SW 1271 (cell line): ENCODE measurements at places on chromosomes 7 and 10.

- no peak for DNase-seq
Measured at GRCh38 chr7:7979558-7979957, 11.0 kb downstream of the GLCCI1 start.

GRCh38 chr10:103967448-103968071, 620 bp downstream of the SLK start:
- DNase-seq: no peak

DNA sequence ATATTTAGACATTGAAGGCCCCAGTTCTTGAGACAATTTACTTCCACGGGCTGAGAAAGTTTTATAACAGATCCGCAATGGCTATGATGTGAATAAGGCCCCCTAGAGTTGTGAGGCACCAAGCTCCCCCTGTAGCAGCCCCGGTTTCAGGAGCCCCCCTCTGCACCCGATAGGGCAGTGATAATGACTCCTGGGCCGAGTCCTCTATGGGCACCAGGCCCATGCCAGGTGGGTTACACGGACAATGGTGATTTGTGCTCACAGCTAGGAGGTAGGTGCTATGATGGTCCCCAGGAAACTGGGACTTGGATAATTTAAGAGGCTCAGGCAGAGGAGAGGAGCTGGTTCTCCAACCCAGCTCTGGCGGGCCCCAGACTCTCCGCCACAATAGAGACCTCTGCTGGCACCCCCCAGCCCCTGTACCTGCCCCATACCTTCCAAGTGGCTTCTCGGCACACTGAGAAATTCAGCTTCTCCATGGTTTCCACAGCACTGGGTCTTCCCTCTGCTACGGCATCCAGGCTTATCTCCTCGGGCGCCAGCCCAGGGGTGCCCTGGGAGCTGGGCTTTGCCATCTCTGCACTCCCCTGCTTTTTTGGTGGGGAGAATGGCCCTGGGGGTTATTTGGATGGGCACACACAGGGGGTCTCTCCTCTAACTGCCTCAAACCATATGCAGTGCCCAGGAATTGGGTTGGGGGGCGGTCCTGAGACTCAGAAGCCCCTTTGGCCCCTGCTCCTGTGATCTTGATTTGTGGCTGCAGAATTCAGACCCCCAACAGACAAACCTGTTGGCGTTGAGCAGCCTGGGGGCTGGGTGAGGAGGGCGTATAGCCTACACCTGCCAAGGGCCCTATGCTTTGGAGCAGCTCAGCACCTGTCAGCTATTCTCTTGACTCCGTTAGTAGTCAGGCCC, 12.2 kb upstream of the KCP start:
- no peak for DNase-seq

DNA sequence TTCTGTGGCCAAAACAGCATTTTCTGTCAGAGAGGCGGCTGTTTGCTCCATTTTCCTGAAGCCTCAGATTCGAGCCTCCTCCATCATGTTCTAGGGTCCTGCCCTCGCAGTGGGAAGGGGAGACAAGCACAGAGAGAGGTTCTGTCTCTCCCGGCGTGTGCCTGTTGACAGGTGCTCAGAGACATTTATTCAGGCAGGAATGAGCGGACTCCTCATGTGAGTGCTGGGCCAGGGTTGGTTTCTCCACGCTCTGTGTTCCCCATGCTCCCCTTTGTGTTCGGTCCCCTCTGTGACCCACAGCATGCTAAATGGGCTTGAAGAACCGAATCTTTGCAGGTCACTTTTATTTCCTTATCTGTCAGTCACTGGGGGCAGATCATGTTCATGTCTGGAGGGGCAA, 374.6 kb downstream of the GLRX3 start:
- no peak for DNase-seq

GRCh38 chr10:132151951-132152505, 34.7 kb upstream of the DPYSL4 start:
- DNase-seq: no peak

DNA sequence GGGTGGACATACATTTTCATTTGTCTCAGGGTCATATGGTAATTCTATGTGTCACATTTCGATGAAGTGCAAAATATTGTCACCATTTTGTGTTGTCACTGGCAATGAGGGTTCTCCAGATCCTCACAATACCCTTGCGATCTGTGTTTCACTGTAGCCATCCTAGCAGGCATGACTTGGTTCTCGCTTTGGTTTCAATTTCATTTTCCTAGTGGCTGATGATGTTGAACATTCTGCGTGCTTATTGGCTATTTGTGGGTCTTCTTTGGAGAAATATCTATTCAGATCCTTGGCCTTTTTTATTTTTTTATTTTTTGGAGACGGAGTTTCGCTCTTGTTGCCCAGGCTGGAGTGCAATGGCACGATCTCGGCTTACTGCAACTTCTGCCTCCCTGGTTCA, 24.8 kb upstream of the MNX1 start:
- no peak for DNase-seq
